ENCODE measurements at places on chromosomes 7 and 10.

DNA sequence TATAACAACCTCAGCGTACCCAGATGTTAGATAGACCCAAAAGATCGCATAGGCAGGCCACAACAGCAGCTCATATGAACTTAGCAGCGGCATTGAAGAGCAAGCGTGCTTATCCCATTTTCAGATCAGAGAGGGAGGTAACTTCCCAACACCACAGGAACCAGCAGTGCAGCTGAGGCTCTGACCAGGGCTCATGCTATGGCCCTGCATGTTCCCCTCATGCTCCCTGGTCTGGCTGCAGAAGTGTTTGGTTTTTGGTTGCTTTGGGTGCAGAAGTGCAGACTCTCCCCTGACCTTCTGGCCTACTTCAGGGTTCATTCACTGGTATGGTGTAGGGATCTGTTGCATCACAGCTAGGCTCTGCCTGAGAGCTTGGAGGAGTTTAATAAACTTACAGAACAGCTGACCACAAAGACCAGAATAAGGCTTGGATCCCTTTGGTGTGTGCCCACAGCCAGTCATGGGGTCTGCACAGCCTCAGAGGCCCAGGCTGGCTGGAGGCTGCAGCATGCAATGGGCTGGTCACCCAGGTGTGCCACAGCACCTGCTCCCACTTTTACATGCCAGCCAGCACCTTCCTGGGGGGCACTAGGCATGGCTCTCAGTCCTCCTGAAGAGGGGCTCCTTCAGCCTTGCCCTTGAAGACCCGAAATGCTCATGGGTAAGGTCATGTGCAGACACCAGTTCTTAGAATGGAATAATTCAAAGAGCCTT lies 9.1 kb upstream of the CXCL12 start:
- DNase-seq = no peak

- DNase-seq = no peak
Measured at GRCh38 chr10:52954407-52954806, 181.8 kb upstream of the MBL2 start.

GRCh38 chr7:111958896-111959295 lies 247.3 kb downstream of the DOCK4 start:
- no peak for DNase-seq

DNA sequence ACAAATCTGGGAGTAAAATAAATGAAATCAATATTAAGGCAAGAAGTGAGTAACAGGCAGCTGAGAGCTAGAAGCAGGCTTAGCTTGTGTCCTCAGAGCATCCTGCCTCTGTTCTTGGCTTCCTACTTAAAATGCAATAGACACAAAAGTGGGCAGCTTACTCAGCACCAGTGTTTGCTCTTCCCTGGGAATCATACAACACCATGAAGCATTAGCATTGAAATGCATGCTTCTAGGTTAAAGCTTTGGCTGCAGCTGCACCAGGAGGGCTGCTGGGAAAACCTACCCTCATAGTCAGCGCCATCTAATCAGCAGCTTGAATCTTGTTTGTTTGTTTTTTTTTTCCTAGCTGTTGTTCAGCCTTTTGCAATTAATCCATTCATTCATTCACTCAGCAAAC lies 104.2 kb upstream of the VWC2 start:
- DNase-seq = no peak

DNA sequence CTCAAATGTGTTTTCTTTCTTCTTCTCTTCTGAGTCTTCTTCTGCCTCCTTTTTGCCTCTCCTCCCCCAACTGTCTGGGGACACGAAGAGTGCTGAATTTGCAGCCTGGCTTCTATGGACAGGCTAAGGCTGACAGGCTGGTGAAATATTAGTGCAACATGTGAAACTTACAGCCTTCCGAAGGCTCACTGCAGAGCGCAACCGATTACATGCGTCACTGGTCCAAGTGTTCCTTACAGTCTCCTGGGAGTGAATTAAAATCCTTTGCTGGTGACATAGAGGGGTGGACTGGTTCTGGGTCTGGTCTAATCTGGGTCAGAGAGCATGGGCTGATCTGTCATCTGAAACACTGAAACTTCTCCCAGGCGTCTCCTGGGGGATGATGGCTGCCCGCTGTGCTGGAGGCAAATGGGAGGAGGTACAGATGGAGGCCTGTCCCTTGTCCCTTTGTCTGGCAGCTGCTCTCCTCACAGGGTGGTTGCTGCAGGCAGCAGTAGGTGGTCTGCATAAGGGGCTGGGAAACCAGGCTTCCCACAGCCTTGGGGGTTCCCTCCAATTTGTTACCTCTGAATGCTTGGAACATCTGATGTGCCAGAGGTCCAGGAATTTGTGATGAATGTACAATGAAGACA lies 143.8 kb upstream of the BMPER start:
- no peak for DNase-seq

- no peak for DNase-seq
Measured at GRCh38 chr7:46239846-46240245, 318.8 kb upstream of the IGFBP3 start.

GRCh38 chr7:28623105-28623730 lies 210.9 kb downstream of the CREB5 start:
- no peak for DNase-seq

GRCh38 chr10:101120884-101121653 lies 10.0 kb upstream of the TLX1 start:
- peak; percentile 26 for DNase-seq

- no peak for DNase-seq
Measured at GRCh38 chr10:122494833-122495232, 33.5 kb downstream of the HTRA1 start.

- no peak for DNase-seq
Measured at GRCh38 chr10:22765660-22766547, 51.5 kb upstream of the PIP4K2A start.

GRCh38 chr7:140212100-140212881 lies 35.5 kb upstream of the KDM7A start:
- no peak for DNase-seq

DNA sequence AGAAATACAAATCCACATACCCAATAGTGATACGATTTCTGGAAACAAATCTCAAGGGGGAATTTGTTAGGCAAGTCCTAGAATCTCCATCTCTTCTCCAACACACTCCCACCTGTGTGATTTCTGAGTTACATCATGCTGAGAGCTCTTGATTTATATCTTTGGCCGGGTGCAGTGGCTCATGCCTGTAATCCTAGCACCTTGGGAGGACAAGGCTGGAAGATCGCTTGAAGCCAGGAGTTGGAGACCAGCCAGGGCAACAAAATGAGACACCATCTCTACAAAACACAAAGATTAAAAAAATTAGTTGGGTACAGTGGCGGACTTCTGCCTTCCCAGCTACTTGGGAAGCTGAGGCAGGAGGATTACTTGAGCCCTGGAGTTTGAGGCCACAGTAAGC lies 1.5 kb upstream of the MTPN start:
- no peak for DNase-seq
